CD4-positive, alpha-beta T cell treated with Interleukin-4 for 4 hours (primary cell): ENCODE measurements at places on chromosomes 3 and 15.

GRCh38 chr3:151722856-151723255, 10.9 kb upstream of the AADACL2 start:
- DNase-seq = no peak

GRCh38 chr3:168583977-168584376, 488.3 kb upstream of the GOLIM4 start:
- DNase-seq = no peak

DNA sequence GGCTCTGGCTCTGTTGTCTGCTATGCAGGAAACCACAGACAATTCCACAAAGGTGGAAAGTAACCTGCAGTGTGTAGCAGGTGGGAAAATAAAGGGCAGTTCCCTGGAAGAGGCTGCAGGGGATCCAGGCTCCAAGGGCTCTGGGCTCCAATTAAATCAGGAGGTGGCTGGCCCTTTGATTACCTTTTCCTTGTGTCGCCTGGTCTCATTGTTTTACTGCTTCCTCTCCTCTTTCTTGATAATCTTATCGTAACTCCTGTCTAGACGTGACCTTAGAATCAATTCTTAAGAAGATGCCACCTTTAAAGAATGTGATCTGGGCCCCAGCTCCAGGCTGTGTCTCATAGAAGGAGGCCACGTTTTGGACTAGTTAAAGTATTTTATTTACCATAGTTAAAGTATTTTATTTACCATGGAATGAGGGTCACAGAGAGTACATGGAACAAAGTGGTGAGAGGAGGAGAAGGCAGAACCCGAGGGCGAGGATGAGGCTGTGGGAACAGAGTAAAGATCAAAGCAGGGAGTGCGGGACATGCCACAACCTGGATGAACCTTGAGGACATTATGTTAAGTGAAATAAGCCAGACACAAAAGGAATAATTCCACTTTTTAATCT, 237.5 kb upstream of the STT3B start:
- no peak for DNase-seq

GRCh38 chr3:187831125-187832051, 86.1 kb upstream of the BCL6 start:
- DNase-seq = no peak

GRCh38 chr15:29677871-29678461, 144.3 kb downstream of the TJP1 start:
- no peak for DNase-seq

- no peak for DNase-seq
Observed at GRCh38 chr3:177979703-177980102, 556.5 kb upstream of the KCNMB2 start.

DNA sequence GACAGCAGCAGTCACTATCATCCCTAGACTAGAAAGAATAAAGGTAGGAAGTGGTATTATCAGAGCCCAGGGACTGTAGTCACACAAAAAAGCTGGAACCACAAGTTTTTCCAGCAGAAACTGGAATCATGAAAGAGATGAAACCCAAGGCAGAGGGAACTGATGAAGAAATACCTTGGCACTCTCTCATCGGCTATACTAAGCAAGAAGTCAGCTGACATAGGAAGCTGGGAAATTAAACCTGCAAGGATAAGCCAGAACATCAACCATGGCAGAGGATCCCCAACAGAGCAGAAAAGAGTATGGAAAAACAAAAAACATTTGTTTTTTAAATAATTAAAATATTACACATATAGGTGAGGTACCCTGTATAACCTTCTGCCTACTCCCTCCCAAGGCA, 86.5 kb downstream of the AQR start:
- no peak for DNase-seq

DNA sequence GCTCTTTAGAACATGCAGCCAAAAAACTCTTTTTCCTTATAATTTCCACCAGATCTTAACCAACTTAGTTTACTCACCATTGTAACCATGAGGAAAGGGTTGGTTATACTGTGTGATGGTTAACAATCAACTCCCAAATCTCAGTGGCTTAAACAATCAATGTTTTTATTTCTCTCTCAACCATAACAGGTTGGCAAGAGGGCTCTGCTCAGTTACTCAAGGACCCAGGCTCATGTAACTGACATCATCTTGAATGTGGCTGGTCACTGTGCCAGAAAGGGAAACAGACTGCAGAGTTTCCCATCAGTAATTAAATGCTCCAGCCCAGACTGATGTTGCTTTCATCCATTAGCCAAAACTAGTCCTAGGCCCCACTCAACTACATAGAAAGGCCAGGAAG, 69.0 kb downstream of the ANKRD28 start:
- DNase-seq = no peak

- DNase-seq = no peak
Observed at GRCh38 chr3:188327433-188327832, 173.5 kb downstream of the LPP start.

DNA sequence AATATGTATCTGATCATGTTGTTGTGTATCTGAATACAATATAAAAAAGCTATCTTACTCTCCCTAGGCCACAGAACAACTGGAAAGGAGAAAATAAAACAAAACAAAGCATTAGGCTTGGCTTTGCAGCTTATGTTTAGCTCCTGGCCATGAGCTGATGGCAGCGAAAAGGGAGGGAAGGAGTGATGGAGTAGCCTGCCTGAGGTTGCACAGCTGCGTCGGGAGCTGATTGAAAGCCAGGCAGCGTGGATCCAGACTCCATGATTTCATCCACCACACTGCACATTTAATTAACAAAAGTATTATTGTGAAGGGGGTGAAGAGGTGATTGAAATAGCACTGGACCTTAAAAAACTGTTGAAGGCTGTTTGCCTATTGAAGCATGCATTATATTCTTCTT, 212.2 kb downstream of the GABRG3 start:
- no peak for DNase-seq

DNA sequence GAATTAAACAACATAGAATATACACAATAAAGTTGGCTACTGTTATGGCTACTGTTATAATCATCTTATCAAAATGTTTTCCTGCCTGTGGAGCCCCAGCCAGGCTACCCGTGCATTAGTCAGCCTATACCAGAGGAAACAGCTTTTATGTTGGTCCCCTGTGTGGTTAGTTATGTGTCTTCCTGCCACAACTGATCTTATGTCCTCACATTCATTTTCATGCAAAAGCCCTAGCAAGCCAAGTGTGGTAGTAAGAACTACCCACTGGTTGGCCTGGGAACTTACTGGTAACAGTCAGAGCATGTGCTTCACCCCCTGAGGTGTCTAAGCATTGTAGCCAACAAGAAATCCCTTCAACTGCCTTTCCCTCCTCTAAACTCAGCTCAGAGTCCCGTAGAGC, 21.8 kb downstream of the MGLL start:
- peak; percentile 11 for DNase-seq

GRCh38 chr3:115321400-115321805, 174.3 kb upstream of the ZBTB20 start:
- no peak for DNase-seq

- DNase-seq = peak; percentile 10
Observed at GRCh38 chr3:62622553-62623174, 249.3 kb upstream of the FEZF2 start.

- no peak for DNase-seq
Observed at GRCh38 chr3:128712848-128713247, 13.1 kb upstream of the RAB7A start.

DNA sequence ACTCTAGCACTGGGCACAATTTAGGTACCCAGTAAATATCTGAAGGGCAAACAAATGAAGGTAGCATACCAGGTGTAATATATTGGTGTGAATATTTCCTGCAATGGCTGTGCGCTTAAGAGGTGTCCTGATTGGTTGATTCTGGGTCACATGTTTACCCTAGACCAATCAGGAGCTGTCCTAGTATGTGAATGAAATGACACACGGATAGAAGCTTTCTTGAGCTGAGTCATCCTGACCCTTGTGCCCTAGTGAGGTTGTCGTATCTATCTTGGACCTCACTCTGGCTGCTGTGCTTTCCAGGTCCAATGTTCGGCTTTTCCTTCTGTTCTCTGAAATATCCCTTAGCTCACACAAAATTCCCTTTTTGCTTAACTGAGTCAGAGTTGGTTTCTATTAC, 58.1 kb upstream of the FOXP1 start:
- no peak for DNase-seq

DNA sequence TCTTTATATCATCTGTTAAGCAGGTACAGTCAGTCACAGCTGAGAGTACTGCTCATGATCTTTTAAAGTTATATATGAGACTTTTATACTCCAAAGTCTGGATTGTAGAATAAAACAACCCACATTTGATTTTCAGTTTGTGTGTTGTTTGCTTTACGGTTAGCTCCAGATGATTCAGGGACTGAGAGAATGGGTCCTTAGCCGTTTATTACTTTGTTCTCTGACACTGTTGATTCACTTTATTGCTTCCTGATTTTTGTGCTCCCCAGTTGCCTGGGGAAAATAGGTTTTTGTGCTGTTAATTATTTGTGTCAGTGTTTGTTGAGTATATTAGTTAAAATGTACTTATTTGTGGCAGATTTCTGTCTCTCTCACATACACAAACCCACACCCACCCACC, 8.6 kb upstream of the EBLN2 start:
- no peak for DNase-seq

DNA sequence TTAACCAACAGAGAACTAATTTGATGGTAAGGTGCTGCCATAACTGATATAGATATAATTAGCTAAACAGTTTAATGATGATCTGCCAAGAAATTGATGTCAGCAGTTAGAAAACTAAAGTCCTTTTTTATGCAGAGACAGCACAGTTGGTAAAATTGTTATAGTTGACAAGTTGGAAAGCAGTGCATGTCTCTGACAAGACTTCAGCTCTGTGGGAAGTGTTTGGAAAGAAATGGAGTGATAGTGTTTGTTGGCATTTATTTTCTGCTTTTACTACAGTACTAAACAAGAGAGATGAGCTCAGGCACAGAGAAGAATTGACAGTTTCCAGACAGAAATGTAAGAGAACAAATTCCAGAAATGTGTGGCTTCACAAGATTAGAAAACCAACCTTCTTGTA, 523.5 kb upstream of the BCHE start:
- DNase-seq = no peak

DNA sequence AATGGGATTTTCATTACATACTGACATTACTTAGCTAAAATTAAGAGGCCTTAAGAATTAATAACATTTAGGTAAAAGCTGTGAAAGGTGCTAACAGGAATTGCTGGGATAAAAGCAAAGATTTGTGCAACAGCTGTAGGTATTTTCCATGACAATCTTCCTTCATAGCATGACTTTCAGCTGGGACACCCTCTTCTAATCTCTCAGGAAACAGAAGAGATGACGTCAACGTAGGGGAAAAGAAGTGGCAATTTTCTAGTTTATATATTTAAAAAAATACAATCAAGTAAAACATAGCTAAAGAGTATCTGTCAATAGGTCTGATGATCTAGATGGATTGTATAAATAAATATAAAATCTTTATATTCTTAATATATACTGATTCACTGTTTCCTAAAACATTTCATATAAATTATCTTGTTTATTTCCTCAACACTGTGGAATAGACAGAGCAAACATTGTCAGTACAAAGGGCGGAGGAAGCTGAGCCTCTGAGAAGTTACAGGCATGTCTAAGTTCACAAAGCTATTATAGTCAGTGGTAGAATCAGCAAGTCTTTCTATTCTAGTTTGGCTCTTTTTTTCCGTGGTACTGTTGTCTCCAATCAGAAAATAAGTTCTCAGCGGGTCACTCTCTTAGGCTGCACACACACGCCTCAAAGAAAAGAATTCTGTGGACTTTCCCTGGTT, 217.0 kb downstream of the P3H2 start:
- no peak for DNase-seq
